Left ventricle myocardium superior (tissue), 1 donor: ENCODE measurements at places on chromosomes 1 and 21. TPM values are rescaled to one million over a fixed set of nuclear protein-coding genes. Genes with fewer than 3 reads are reported as not detected.

The FLG gene
- not detected for total RNA-seq

The RGS7 gene
- not detected for total RNA-seq

The DEGS1 gene
- 61.5 TPM for total RNA-seq

The PFKL gene
- total RNA-seq: 46.1 TPM

The RGS18 gene
- 1.4 TPM for total RNA-seq

The RGS13 gene
- not detected for total RNA-seq

The OR2G6 gene
- total RNA-seq: not detected

The ANXA9 gene
- total RNA-seq: 0.27 TPM

The MYOG gene
- not detected for total RNA-seq

The AMY2A gene
- not detected for total RNA-seq
